Activated CD4-positive, alpha-beta T cell treated with anti-CD3 and anti-CD28 coated beads, Interleukin-2, amount 10 ng/mL, durations not matched to agents 7 days and 5 days (primary cell): ENCODE measurements at places on chromosomes 6 and 20. TPM values are rescaled to one million over a fixed set of nuclear protein-coding genes. Genes with fewer than 3 reads are reported as not detected.

Gene KCNQ2
- 0.10 TPM for total RNA-seq

Gene VWA7
- total RNA-seq = 5.4 TPM

Gene POU5F1
- total RNA-seq = not detected

Gene BPI
- total RNA-seq = not detected

Gene TRIM15
- not detected for total RNA-seq

DNA sequence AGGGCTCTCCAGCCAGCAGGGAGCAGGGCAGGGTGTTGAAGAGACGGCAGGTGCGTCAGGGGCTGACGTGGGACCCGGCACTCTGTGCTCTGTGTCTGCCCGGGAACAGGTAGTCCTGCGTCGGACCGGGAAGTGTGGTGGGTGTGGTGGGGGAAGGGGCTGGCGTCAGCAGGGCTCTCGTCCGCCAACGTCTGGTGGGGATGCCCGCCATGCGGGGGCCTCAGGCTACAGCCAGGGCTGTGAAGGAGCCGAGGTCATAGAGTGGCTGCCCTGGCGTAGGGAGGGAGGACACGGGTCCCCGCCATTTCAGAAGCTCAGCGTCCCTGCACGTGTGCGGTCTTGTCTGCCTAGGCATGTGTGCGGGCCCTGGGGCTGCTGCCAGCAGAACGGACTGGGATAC lies 25.3 kb downstream of the DNAJC5 start:
- no peak overlapping the region for H3K27ac ChIP-seq
- peaks cover 36% of the 10 kb centered on the region for H3K36me3 ChIP-seq
- H3K27me3 ChIP-seq = no peaks in the 10 kb centered on the region
- peaks cover 11% of the 10 kb centered on the region for H3K4me1 ChIP-seq
- no peak for DNase-seq
- H3K4me3 ChIP-seq = no peak overlapping the region

DNA sequence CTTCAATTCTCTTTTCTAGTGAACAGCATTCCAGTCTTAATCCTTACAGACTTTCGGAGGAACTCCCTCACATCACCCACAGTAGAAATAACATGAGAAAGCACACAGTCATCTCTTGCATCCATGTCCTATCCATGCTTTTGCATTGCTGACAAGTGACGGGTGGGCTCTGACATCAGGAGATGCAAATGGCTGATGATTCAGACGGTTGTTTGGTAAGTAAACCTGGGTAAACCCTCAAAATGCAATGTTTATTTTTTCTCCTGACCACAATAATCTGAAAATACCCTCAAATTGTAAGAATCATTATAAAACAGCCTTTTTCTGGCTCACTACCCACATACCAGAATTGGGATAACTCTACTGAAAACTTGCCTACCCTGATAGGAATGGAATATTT lies 792.0 kb downstream of the MAFB start:
- DNase-seq = no peak
- H3K27ac ChIP-seq = no peak overlapping the region
- H3K4me1 ChIP-seq = no peaks in the 10 kb centered on the region
- no peaks in the 10 kb centered on the region for H3K27me3 ChIP-seq
- no peaks in the 10 kb centered on the region for H3K36me3 ChIP-seq
- no peak overlapping the region for H3K4me3 ChIP-seq

DNA sequence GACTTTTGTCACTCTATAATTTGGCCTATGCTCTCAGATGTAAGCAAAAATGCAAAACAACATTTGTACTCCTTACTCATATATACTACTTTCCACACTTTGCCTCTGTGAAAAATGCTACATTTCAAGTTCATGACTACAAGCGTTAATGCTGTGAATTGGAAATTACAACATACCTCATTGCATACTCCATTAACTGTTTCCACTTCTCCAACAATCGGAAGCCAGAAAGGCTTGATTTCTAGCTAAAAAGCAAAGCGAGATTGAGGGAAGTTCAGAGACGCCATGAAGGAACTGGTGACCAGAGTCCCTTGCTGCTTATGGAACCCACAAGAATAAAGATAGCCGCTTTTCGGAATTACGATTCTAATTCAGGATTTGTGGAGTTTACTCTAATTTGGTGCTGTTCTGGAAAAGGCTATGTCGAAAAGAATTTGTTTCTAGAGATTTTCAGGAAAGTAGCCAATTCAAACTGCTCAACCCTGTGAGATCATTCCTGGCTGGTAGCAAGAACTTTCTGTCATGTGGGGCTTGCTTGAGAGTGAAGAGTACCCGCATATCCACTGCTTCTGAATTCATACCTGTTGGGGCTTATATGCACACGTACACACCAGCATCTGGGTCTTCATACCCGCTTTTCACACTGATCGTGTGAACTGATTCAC lies 98.0 kb upstream of the CITED2 start:
- no peak overlapping the region for H3K4me3 ChIP-seq
- H3K36me3 ChIP-seq = no peaks in the 10 kb centered on the region
- no peak overlapping the region for H3K27ac ChIP-seq
- DNase-seq = no peak
- peaks cover 3% of the 10 kb centered on the region for H3K27me3 ChIP-seq

- H3K4me3 ChIP-seq = no peak overlapping the region
- DNase-seq = no peak
- H3K27ac ChIP-seq = no peak overlapping the region
- no peaks in the 10 kb centered on the region for H3K36me3 ChIP-seq
- no peaks in the 10 kb centered on the region for H3K27me3 ChIP-seq
- H3K4me1 ChIP-seq = peaks cover 12% of the 10 kb centered on the region
Measured at GRCh38 chr6:166591026-166591425, 4.5 kb upstream of the RAMACL start.

DNA sequence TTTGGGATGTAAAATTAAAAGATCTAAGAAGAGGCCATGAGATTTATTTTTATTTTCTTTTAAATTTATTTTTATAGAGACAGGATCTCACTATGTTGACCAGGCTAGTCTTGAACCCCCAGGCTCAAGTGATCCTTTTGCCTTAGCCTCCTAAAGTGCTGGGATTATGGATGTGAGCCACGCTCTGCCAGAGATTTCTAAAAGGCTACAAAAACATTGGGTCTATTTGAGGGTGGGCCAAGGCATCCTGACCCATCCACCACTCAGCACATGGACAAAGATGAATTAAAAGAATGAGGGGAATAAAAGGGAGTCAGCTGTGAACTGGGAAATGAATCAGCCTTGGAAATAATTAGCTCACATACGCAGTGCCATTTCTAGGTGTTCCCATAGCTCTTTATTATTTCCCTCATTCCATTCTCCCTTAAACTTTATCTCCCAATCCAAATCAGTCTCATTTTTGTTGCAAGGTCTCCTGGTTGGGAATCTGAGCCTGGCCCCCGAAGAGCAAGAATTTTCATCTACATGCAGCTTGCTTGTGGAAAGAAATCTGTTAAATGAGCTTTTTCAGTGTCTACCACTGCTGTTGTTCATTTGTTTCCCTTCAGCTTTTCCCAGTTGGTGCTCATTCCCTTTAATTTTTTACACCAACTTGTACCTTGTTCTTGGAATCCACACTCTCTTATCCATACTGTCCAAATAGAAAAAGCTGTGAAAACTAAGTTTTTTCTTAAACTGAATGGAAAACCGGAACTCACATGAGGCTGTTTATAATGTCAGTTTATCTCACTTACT lies 66.9 kb downstream of the MKKS start:
- DNase-seq = no peak
- no peak overlapping the region for H3K27ac ChIP-seq
- H3K27me3 ChIP-seq = peaks cover 32% of the 10 kb centered on the region
- H3K4me1 ChIP-seq = no peaks in the 10 kb centered on the region

GRCh38 chr6:157877573-157878438 lies 54.8 kb downstream of the SNX9 start:
- peak overlapping the region; percentile 70 for H3K27ac ChIP-seq
- no peak for DNase-seq
- H3K36me3 ChIP-seq = peaks cover 28% of the 10 kb centered on the region
- no peaks in the 10 kb centered on the region for H3K27me3 ChIP-seq
- peaks cover 54% of the 10 kb centered on the region for H3K4me1 ChIP-seq
- no peak overlapping the region for H3K4me3 ChIP-seq

DNA sequence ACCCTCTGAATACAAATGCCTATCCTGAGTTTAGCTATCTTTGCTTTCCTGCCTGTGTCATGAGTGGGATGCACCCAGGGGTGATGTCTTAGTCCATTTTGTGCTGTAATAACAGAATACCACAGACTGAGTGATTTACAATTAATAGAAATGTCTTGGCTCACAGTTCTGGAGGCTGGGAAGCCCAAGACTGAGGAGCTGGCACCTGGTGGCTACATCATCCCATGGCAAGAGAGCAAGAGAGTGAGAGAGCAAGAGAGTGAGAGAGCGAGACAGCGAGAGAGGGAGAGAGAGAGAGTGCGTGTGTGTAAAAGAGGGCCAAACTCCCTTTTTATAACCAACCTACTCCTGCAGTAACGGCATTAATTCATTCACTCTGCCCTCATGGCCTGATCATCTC lies 76.8 kb downstream of the PRDM1 start:
- H3K27me3 ChIP-seq = no peaks in the 10 kb centered on the region
- no peak for DNase-seq
- H3K27ac ChIP-seq = peak overlapping the region; percentile 95
- H3K36me3 ChIP-seq = peaks cover 6% of the 10 kb centered on the region

GRCh38 chr6:88220493-88220892 lies 54.3 kb upstream of the CNR1 start:
- no peak overlapping the region for H3K27ac ChIP-seq
- no peak overlapping the region for H3K4me3 ChIP-seq
- no peaks in the 10 kb centered on the region for H3K27me3 ChIP-seq
- DNase-seq = no peak
- H3K4me1 ChIP-seq = no peaks in the 10 kb centered on the region

DNA sequence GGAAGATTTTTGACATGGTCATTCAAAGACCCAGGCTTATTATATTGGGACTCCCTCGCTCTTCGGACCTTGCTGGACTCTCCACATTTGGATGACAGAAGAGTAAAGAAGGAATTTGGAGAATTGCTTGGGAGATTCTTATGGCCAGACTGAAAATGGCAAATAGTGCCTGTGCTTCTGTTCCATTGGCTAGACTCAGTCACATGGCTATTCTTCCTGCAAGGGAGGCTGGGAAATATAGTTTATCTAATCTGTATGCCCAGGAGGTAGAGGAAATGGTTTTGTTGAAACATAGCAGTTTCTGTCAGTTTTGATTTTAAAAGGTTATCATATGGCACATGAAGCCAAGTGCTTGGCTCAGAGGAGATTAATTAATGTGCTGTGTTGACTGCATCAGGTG lies 286.6 kb upstream of the JAG1 start:
- H3K4me1 ChIP-seq = no peaks in the 10 kb centered on the region
- H3K4me3 ChIP-seq = no peak overlapping the region
- H3K27ac ChIP-seq = no peak overlapping the region

GRCh38 chr20:61765871-61766654 lies 299.6 kb downstream of the TAF4 start:
- no peaks in the 10 kb centered on the region for H3K36me3 ChIP-seq
- H3K27me3 ChIP-seq = no peaks in the 10 kb centered on the region
- H3K27ac ChIP-seq = no peak overlapping the region
- H3K4me3 ChIP-seq = no peak overlapping the region
- no peak for DNase-seq

DNA sequence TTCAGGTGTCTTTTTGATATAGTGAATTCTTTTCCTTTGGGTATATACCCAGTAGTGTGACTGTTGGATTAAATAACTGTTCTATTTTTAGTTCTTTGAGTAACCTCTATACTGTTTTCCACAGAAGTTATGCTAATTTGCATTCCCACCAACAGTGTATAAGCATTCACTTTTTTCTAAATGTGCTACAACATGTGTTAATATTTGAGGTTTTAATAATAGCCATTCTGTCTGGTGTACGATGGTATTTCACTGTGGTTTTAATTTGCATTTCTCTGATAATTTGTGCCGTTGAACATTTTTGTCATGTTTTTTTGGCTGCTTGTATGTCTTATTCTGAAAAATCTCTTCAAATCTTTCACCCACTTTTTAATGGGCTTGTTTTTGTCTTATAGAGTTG lies 563.5 kb downstream of the GRIK2 start:
- no peak overlapping the region for H3K4me3 ChIP-seq
- H3K36me3 ChIP-seq = no peaks in the 10 kb centered on the region
- H3K27me3 ChIP-seq = no peaks in the 10 kb centered on the region
